ENCODE measurements at places on chromosomes 13 and 19.

- no peak for DNase-seq
Observed at GRCh38 chr19:16095071-16095571, 16.6 kb upstream of the RAB8A start.

DNA sequence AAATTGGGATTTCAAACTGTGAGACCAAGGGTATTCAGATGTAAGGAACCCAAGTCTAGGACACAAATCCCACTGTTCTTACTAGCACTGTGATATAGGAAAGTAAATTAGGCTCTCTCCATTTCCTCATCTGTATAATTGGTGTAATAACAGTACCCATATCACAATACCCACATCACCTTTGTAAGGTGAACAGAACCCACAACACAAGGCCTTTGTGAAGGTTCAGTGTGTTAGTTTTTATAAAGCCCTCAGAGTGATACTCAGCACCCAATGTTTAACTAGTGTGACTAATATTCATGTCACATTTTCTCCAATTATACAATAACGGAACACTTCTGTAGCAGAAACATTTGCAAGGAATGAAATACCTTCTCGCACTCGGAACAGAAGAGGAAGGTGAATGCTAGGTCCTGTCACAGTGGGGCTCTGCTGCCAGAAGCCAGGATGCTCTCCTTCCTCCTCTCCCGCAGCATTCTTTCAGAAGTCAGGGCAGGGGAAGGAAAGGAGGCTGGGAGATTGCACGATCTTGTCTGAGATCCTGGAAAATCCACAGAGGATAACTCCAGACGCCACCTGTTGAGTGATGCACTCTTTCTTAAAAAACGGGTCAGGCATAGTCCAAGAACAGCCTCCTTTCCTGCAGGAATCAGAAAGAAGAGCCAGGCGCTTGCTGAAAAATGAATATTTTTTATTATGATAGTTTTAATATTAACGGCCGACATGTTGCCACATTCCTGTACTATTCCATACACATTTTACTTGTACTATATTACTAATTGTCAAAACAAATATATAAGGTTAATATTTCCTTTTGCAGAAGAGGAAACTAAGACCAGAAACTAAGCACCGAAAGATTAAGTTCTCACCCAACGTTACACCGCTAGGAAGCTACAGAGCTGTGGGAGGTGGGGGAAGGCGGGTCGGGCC lies 762 bp downstream of the ZNF45 start:
- no peak for DNase-seq

DNA sequence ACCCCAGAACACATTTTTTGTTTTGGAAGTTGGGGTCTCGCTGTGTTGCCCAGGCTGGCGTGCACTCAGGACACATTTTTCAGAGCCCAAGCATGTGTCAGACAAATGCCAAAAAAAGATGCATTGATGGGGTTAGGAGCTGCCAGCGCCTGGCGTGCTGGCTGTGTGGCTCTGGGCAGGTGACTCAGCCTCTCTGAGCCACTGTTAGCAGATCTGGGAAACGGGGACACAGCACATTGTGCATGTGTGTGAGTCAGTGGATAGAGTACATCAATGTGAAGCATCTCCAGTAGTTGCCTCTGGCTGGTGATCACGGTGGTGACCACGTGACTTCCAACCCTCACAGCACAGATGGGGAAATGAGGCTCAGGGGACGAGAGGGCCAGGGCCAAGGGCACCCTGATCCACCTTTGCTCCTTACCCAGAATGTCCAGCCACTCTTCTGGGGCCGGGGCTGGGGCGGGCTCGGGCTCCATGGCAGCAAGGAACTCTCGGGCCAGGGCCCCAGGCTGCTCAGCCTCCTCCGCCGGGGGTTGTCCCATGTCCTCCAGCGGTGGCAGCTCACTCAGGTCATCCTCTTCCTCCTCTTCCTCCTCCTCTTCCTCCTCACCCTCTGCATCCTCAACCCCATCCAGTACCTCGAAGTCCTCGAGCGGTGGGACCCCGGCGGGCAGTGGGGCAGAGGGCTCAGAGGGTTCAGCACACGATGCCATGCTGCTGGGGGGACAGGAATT lies 1.9 kb downstream of the FKBP8 start:
- no peak for DNase-seq

- DNase-seq = no peak
Observed at GRCh38 chr19:28847468-28847867, 365.5 kb downstream of the UQCRFS1 start.

- DNase-seq = no peak
Observed at GRCh38 chr19:47433121-47433520, 13.8 kb upstream of the MEIS3 start.

- DNase-seq = no peak
Observed at GRCh38 chr13:66612983-66613382, 617.2 kb downstream of the PCDH9 start.

DNA sequence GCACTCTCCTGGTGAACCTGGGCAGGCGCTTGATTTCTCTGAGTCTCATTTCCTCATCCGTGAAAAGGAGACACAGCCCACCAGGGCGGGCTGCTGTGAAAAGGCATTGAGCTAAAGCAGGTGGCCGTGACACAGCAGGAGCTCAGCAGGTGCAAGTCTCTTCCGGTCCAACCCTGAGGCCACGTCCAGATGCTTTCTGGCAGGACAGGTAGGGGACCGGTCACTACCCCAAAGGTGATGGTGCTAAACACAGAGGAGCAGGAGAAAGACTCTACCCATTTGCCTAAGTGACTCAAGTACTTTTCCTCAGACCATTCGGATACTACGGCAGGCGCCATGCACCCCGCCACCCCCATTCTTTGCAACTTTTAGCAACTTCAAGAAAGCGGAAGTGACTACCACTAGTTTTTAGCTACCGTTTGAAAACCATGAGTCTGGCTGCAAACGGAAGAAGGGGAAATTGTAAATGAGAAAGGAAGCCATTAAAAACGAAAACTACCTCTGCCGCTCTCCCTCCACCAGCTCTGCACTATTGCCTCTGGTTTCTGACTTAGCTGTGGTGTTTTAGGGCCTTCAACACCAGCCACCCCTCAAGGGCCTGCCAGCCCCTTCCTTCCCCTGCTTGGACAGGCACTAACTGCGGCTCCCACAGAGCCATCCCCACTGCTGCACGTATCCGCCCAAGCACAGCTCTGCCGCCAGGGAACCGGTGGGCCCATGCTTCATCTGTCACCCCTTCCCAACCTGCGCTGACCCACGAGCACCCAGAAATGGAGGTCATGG lies 4.8 kb downstream of the PPP6R1 start:
- DNase-seq = no peak

GRCh38 chr19:4969772-4970531 lies 1.0 kb downstream of the KDM4B start:
- DNase-seq = no peak

DNA sequence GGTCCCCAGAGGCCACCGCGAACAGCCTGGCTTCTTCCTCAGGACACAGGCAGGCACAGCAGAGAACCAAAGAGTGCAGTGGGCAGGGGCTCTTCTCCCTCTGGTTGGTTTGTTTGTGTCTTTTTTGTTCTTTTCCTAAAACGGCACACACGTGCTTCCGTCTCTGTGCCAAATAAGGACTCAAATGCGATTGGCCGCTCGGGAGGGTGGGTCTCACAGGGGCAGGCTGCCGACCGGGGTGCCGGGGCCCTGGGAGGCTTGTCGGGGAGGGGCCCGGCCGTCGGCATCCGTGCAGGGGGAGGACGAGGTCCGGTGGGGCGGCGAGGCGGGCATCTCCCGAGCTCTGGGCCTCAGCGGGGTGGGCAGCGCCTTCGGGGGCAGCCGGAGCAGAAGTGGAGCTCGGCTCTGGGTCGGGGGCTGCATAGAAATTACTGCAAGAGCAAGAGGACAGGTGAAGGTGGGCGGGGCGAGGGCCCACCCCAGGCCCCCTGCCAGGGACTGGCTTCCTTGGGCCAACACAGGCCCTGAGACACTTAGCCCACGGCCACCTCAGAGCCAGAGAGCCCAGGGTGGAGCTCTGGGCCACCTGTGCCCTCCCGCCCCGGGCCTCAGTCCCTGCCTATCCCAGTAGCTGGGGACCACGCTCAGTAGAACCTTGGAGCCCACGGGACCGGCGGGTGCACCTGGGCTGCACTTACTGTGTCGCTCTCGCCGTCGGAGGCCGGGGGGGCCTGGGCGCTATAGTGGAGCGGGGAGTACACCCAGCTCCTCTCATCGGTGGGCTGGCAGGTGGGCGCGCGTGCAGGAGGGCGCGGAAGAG lies 6.4 kb upstream of the CACTIN start:
- no peak for DNase-seq

GRCh38 chr19:35899547-35900214 lies 659 bp downstream of the NFKBID start:
- peak; percentile 77 for DNase-seq

DNA sequence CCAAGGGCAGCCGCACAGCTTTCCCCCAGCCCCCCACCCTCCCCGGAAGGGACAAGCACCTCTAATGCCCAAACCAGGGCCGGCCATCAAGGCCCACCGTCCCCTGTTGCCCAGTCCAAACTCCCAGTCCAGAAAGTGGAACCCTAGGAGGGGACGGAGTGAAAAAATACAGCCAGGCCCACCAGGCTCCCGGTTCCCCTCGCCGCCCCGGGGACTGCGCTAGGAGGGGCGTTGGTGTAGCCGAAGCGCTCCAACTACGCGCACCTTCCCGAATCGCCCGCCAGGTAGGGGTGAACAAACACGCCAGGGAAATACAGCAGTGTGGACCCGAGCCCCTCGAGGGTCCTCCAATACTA lies 1.3 kb downstream of the KLF16 start:
- no peak for DNase-seq

DNA sequence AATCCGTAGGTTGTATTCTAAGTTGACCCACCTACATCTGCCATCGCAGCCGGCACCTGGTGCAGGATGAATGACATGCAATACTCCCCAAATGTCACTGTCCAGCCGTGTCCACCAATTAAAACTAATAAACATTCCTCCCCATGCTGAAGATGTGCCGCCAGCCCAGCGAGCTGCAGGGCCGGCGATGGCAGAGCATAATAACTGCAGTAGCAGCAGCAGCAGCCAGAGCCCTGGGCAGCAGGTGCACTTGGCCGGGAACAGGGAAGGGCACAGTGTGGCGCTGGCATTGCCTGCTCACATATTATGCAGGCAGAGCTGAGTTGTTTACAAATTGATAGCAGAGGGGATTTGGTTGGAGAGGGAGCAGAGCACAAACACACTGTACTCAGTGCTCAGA lies 754.9 kb downstream of the OLFM4 start:
- DNase-seq = no peak

DNA sequence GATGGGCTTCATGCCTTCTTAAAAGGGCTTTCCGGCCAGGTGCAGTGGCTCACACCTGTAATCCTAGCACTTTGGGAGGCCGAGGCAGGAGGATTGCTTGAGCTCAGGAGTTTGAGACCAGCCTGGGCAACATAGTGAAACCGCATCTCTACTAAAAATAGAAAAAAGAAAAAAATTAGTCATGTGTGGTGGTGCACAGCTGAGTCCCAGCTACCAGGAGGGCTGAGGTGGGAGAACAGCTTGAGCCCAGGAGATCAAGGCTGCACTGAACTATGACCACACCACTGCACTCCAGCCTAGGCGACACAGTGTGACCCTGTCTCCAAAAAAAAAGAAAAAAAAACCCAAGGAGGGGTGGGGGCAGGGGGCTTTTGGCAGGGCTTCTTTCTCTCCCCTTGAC lies 7.2 kb downstream of the CARS2 start:
- DNase-seq = no peak

DNA sequence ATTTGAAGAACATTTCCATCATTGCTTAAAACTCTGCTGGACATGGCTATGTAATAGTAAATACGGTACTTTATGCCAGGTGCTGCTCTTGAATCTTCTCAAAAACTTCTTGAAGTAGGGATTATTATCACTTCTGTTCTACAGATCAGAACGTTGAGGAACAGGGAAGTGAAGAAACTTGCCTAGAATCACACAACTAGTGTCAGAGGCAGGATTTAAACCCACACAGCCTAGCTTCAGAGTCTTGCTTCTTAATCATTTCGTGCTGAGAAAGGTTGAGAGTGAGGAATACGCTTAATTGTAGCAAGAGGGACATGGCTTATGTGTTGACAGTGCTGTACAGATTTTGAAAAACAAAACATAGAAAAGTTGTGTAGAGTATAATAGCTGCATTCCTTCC lies 13.5 kb downstream of the TM9SF2 start:
- DNase-seq = no peak

DNA sequence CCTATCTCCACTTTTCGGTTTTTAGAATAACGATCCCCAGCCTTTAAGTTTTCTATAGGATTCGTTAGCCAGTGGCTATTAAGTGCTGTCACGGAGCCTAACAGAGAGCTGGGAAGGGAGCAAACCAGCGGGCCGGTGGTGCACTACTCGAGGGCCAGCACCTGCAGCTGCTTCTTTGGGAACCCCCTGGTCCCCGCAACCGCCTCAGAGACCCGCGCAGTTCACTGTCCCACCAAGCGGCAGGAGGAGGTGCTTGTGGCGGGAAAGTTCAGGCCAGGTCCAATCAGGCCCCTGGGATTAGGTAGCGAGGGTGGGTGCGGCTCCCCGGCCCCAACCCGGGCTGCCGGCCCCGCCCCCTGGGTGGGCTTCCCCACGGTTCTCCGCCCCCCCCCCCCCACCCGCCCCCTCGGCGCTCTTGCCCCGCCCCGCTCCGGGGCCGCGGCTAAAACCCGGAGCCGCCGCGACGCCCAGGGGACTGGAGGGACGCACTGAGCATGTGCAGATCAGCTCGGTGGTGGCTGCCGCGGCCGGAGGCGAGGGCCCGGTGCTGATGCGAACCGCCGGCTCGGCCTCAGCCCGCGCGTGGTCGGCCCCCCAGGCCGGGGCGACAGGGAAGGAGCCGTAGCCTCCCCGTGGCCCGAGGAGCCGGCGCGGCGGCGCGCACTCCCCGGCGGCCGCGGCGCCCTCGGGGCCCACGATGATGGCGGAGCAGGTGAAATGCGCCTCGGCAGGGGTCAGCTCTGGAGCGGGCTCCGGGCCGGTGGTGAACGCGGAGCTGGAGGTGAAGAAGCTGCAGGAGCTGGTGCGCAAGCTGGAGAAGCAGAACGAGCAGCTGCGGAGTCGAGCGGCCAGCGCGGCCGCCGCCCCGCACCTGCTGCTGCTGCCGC lies at the start of gene SLAIN1:
Gene SLAIN1, plus strand, starts transcription at position 471 of the 887 bp plus-strand sequence. Its CDS starts 227 bp downstream, at position 698.
- DNase-seq = peak; percentile 45

GRCh38 chr13:76764429-76764828 lies 121.8 kb downstream of the KCTD12 start:
- no peak for DNase-seq

DNA sequence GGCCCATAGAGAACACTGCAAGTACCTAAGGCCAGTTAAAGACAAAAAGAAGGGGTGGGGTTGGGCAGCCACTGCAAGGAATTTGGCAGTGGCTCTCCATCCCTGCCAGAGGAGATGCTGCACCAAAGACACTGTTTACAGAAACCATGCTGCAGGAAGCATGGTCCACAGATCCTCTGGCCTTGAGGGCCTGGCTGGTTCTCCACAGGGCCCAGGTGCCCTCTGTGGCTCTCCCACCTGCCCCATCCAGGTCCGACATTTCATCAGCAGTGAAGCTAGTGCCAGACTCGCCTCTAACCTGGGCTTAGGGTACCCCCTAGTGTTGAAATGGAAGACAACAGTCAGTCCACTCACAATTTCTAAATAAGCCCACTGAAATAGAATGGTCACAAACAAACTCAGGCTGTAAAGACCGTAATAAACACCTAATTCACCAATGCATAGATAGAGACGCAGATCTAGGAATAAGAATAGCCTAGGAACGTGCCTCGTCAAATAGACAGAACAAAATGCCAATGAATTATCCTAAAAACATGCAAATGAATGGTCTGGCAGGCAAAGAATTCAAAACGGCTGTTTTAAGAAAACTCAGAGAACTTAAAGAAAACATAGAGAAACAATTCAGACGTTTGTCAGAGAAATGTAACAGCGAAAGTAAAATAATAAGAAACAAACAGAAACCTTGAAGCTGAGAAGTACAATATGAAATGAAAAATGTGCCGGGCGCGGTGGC lies 23.3 kb downstream of the LYPD4 start:
- no peak for DNase-seq

Measured in activated CD8-positive, alpha-beta memory T cell treated with anti-CD3 and anti-CD28 coated beads for 48 hours (primary cell).